ENCODE measurements at places on chromosomes 6 and 20.
A peak's percentile ranks its signal among the peaks of the same experiment; 100 is the strongest.

DNA sequence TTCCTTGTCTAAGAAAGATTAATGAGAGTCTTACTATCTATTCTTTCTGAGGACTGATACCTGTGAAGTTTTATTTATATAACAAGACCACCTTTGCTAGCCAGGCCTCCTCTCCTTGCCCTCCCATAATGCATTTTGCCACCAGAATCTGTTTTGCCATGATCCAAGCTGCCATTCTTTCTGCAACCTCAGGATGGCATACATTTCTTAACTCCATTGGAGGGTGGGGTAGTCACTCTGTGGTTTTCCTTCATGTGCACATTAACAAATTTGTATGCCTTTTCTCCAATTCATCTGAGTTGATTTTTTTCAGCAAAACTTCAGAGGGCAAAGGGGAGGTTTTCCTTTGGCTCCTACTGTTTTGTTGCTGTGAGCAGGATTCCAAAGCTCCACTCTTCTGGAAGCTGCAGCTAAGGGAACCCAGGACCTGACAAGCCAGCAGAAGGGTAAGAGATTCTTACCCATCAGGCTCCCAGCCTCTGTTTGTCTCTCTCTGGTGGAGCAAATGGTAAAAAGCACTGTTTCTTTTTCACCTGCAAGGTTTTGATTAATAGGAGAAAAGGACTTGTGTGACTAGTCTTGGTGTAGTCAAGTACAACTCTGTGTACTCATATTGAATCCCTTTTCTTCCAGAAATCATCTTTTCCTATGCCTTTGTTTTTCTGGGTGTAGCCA is 26.2 kb upstream of the ENPP4 start:
- no peak for DNase-seq

DNA sequence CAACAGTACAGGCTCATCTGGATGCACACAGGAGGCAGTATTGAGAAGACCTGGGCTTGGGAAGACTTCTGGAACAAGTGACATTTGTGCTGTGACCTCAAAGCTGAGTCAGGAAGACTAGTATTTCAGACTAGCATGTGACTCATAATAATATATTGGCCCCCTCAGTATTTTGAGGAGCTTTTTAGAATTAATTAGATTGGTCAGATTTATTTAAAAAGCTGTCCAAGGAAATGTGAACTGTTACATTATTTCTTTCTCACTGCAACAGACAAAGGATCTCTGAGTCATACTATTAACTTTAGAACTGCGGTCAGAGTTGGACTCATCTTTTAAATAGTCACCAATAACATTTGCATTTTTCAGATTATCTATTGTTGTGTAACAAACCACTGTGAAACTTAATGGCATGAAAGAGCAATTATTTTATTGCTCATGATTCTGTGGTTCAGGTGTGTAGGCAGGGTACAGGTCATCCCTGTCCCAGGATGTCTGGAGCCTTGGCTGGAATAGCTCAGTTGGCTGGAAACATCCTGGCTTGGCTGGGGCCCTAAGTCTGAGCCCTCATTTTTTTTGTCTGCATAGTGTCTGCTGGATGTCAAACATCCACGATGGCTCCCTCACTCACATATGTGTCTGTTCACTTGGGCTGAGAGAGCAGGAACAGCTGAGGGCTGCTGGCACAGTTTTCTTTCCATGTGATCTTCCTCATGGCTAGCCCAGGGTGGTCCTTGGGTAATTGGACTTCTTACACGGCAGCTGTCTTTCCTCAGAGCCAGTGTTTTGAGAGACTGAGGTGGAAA is 46.9 kb downstream of the MAP3K4 start:
- DNase-seq: peak; percentile 97

GRCh38 chr6:70886071-70886470 is 70.8 kb downstream of the B3GAT2 start:
- DNase-seq: no peak

GRCh38 chr6:144036064-144036834 is 28.2 kb upstream of the PLAGL1 start:
- peak; percentile 22 for DNase-seq

DNA sequence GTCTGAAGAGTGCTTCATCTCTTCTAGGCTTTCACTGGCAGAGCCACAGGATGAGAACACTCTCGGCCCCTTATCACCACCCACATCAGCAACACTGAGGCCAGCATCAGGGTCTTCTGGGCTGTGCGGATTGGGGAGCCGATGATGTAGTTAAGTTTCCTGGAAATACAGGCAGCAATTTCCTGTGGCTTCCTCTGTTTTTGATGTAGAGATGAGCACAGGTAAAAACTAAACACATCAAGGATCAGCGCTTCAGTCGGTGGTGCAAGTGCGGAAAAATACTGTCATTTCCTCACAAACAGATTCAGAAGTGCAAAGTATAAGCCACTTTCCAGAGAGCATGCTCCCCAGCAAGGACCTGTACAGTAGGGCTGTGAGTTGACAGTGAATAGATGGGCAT is 62.6 kb downstream of the BACH2 start:
- no peak for DNase-seq

GRCh38 chr6:96947055-96947454 is 22.5 kb downstream of the KLHL32 start:
- DNase-seq: no peak

GRCh38 chr6:80126657-80127345 is 20.3 kb downstream of the BCKDHB start:
- no peak for DNase-seq

- no peak for DNase-seq
These were observed 5.1 kb downstream of the MTRES1 start for GRCh38 chr6:107033126-107033525.

GRCh38 chr6:54718541-54719023 is 128.0 kb upstream of the FAM83B start:
- DNase-seq: no peak

GRCh38 chr6:147043994-147044477 is 160.2 kb upstream of the STXBP5 start:
- DNase-seq: peak; percentile 21

GRCh38 chr20:38920411-38920810 is 5.8 kb upstream of the FAM83D start:
- no peak for DNase-seq

- peak; percentile 11 for DNase-seq
These were observed 55.4 kb downstream of the CHMP4B start for GRCh38 chr20:33866398-33867100.

DNA sequence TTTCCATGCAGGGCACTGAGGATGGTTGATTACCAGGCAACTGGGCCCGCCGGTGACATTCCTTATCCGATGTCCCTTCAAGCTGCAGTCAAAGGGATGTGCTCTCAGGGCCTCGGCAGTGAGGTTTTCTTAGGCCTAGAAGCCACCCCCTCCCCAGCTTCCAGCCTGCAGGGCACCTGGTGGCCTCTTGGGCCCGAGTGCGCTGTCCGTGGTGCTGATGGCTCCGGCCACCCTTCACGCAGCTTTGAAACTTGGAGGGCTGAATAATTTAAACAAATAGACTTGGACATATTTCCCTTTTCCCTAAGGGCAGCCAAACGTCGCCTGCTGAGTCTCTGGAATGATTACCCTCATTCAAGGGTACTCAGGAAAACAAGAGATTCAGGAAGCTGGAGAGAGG is 8.9 kb upstream of the MLN start:
- peak; percentile 55 for DNase-seq

DNA sequence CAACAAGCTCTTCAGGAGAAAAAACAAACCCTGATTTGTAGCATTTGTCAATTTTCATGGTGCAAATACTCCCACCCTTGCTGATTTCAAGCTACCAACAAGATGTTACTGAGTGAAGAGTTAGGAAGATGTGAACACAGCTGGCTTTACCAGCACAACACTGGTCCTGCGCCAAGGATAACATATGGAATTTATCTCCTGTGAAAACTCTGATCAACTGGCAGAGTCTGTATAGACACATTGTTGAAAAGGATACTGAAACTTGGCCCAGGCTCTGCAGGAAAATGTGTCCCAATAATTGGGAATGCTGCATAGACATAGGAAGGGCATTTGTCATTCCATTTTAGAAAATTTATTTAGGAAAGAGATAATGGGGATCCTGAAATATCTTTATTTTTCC is 29.0 kb downstream of the OTOR start:
- DNase-seq: no peak

DNA sequence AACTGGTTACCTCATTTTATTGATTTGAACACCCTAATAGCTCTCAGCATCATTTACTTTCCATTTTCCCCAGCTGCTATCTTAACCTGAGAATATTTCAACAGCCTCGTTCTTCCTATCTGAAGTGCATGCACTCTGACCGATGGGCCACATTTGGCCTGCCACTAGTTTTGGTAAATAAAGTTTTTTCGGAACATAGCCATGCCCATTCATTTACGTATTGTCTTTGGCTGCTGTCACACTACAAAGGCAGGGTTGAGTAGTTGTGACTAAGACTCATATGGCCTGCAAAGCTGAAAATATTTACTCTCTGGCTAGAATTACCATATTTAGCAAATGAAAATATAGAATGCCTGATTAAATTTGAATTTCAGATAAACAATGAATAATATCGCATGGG is 10.8 kb downstream of the ADGRF4 start:
- no peak for DNase-seq
